ENCODE measurements at places on chromosomes 12 and 14.

DNA sequence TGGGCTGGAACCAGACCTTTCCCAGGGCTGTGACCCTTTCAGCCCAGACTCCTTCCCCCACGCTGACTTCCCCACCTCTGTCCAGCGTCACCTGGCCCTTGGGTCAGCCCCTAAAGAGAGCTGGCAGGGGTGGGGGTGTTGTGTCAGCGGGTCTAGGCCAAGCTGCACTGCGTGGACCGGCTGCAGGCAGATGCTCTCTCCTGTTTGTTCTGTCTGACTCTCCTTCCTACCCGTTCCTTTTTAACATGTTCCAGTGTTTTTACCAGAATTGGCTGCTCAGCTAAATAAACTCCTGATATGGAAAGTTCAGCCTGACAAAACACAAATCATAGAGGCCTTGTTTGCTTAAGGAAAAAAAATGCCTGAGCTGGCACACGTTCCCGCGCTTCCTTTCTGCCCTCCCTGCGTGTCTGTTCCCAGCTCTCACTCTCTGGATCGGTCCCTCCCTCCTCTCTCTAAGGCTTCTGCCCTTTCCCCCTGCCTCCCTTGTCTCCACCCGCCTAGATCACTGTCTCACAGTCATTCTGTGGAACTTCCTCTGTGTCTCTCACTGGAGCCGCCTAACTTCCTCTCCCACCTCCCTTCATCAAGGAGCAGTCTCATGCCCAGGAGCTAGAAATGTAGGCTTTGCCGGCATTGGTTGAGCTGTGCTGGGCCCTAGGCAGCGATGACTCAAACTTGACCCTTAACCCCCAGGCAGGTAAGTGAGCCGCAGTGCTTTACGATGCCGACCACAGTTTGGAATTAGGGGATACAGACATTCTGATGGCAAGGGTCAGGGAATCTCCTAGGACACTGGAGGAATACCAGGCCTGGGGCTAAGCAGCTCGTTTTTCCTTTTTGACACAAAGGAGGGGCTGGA, 15.5 kb upstream of the MLXIP start:
- DNase-seq, result no peak

DNA sequence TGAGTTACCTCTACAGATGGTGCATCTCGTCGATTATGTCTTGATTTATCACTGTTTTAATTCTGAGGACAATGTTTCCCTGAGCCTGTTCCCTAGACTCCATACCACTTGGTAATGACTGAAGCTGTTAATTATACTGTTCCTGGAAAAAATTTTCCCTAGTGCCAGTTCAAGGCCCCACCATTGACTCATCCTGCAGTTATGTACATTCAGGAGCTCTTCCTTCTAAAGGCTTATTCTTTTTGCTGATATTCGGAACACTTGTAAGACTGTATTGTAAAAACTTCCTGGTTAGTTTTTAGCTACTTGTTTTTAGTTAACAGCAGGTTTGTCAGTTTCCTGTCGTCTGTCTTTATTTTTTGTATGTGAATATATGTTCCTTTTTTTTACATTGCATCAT, 30.4 kb upstream of the PPP2R5E start:
- no peak for DNase-seq

- no peak for DNase-seq
These were observed 203.5 kb upstream of the GZMB start for GRCh38 chr14:24837280-24838046.

GRCh38 chr14:54127526-54127925, 170.9 kb upstream of the BMP4 start:
- DNase-seq, result no peak

- no peak for DNase-seq
These were observed 394.2 kb downstream of the SOX5 start for GRCh38 chr12:23555180-23555824.

GRCh38 chr12:123519141-123520001, 14.1 kb downstream of the RILPL1 start:
- DNase-seq, result no peak

- DNase-seq, result no peak
These were observed 121.3 kb upstream of the NUDT4 start for GRCh38 chr12:93256256-93256969.

GRCh38 chr12:29762637-29763300, 21.0 kb downstream of the TMTC1 start:
- DNase-seq, result no peak

DNA sequence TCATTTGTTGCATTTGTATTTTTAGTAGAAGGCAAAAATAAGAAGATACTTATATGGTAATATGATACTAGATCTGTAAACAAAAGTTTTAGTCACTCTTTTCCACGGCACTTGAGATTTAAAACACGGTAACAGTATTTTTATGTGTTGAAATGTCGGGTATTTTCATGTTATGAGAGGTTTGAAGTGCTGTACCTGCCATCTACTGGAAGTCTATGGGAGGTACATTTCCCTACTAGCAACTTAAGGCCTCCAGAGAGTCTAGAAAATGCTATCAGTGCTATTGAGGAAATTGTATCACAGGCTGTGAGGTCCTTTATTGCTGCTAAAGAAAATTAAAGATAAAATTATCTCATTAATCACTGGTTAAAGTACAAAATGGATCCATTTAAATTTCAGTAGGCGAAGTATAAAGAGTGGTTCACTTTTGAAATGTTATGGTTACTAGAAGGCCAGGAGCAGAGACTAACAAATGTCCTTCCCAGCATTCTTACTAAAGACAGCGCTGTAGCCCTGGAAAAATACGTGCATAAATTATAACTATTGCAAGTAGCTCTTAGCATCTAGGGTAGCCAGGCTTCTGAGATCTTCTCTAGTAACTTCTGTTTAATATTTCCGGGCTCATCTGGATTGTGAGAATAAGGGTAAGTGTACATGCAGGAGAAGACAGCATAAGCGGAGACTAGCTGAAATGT, 77.6 kb upstream of the PRKD1 start:
- DNase-seq, result no peak

DNA sequence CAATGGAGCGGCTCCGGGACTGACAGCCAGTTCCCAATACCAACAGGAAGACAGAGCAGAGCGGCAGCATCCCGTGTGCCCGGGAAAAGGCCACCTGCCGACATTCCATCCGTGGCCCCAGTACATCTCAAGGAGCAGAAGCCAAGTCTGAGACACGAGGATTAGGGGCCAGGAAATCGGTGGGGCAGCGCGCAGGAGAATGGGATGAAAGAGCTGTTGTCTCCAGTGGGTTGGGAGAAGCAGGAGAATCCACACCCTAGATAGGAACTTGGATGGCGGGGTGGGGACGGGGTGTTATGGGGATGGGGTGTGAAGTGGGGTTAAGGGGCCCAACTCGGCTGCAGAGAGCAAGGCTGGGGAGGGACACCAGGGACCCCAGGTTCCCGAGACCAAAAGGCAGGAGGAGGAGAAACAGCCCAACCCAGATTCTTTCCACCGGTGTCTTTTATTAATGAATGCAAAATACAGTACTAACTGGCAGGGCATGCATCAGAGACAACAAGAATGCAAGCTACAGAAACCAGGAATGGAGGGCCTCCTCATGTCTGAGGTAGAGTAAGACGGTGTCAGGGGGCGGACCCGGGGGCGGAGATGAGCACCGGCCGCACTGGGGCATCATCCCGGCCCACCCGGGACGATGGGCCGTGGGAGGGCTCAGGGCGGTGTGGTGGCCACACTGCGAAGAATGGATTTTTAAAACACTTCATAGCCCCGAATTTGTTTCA, 50.3 kb downstream of the BEGAIN start:
- no peak for DNase-seq

- DNase-seq, result no peak
These were observed 2.5 kb upstream of the SMARCD1 start for GRCh38 chr12:50082644-50083043.

GRCh38 chr14:75864352-75864751, 117.4 kb downstream of the TGFB3 start:
- DNase-seq, result no peak

- no peak for DNase-seq
These were observed 170.9 kb upstream of the ATF7IP start for GRCh38 chr12:14194572-14194971.

GRCh38 chr12:13905794-13906193, 75.6 kb downstream of the GRIN2B start:
- DNase-seq, result no peak

GRCh38 chr12:39393890-39394289, 49.0 kb downstream of the KIF21A start:
- no peak for DNase-seq

DNA sequence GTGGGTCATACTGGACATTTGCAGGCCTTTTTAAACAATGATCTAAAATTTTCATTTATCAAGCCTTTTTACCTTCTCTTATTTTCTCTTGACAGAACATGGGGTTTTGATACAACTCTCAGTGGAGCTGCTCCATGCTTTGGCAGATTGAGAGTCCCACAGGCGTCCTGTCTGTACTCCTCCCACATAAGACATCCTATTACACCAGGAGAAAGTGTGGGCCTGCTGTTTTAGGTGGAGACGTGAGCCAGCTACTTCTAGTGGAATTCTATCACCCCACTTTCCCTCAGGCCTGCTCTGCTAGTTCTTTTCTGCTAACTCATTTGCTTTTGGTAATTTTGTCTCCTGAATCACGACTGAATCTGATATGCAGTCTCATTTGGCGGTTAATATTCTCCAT, 33.5 kb upstream of the NRXN3 start:
- no peak for DNase-seq

DNA sequence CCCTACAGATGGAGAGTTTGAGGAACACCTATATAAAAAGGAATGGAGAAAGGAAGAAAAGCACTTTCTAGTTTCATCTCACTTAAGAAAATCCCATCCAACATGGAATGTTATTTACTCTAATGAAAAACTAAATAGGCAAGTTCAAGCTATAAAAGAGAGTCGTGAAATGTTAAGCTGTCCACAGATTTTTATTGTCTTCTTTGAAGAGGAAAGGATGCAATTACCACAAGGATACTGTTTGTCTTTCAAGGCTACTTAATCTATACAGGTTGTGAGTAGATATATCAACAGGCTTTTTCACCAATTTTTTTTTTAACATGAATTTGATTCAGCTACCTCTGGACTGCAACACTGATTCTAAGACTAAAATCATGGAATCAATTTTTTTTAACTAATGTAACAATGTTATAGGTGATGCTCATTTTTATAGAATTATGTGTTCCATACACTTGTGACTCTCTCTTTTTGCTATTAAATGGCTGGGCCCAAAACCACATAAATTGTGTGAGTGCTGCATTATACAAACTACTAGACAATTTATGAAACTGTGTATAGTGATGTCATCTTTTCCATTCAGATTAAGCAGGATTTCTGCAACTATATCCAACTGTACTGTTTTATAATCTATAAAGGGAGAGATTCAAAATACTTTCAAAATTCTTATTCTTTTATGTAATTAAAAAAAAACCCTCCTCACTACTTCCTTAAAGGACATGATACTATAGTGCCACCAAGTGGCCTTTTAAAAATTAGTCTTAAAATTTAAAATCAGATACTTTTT, 26.8 kb upstream of the BMAL2 start:
- no peak for DNase-seq

GRCh38 chr14:67881225-67881624, 61.6 kb downstream of the RAD51B start:
- no peak for DNase-seq

DNA sequence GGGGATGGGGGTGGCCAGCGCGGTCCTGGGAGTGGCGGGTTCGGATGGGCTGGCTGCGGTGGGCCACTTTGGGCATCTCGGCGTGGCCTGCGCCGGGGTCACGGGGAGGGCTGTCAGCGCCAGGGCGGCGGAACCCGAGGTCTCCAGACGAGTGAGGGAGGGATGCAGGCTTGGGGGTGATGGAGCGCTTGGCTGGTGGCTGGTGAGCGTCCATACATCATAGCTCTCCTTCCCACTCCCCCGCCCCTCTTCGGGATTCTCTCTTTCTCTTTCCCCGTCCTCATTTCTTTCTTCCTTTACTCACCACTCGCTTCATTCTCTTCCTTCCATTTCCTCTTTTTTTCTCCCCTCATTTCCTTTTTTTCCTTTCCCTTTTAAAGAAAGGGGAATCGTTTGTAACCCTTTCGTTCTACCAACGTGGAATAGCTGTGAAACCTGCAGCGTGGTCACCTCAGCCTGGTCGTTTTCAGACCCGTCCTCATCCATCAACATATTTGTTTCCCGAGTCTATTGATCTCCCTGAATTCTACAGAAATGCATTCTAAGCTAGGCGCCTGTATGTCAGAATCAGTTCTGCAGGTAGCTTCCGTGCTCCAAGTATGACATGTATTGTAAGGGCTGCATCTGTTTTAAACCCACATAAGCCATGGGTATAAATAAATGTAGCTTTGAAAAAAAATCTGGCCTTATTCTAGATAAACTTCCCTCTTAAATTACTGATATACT, 260.3 kb upstream of the E2F7 start:
- no peak for DNase-seq

- DNase-seq, result no peak
These were observed 1098.8 kb downstream of the TMEM121 start for GRCh38 chr14:106625186-106625585.

All from stimulated activated CD8-positive, alpha-beta memory T cell treated with anti-CD3 and anti-CD28 coated beads, Interleukin-2, amount 100 ng/mL, for 1 hour (primary cell).